ENCODE measurements at places on chromosomes 3 and 15. TPM values are rescaled to one million over a fixed set of nuclear protein-coding genes. Genes with fewer than 3 reads are reported as not detected.

GOLGA6D gene
- not detected for total RNA-seq

DNA sequence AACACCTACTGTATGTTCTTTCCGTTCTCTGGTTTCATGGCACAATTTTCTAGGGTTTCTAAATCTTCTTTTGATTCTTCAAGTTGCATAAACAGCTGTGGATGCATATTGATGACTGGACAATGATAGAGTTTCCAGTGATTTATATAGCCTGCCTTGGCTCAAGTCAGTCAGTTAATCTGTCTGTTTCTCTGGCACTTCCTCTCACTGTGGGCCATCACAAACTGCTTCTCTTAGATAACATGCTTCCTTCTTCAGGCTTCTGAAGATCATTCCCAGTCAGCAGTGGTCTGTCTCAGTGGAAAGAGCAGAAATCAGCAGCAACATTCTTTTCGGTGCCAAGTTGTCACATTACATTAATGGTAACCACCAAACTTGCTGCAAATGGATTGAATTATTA is 207.2 kb downstream of the RYR3 start:
- no peak for DNase-seq

GRCh38 chr15:71880276-71880675 is 69.9 kb downstream of the NR2E3 start:
- DNase-seq = no peak

DNA sequence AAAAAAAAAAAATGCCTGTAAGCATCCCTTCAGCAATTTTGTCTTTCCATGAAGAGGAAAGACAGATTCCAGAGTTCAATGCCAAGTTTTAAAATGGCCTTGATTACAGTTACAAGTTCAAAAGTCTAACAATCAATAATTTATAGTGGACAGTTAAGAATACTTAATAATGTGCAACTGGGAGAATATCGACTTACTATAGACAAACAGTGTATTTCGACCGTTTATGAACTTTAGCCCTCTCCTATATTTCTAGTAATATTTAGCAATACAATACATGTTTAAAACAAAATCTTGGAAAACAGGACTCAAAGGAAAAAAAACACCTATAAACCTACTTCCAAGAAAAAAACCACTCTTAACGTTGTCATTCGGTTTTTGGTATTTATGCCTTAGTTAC is 1.5 kb downstream of the PBRM1 start:
- no peak for DNase-seq

DNA sequence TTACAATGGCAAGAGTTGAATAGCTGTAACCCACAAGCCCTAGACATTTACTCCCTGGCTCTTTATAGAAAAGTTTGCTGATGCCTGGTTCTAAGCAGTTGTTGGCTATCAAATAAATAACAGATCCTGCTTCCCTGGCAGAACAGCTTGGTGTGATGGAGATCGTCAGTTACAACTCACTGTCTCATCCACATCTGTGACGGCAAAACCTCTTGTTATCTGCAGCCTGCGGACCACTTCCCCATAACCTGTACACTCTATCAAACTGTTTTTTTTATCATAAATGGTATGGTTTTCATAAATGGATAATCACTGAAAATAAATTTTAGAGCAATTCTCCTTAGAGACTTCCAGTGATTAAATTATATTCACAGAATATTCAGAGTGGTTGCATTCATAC is 14.1 kb downstream of the ZDHHC3 start:
- DNase-seq = no peak

DNA sequence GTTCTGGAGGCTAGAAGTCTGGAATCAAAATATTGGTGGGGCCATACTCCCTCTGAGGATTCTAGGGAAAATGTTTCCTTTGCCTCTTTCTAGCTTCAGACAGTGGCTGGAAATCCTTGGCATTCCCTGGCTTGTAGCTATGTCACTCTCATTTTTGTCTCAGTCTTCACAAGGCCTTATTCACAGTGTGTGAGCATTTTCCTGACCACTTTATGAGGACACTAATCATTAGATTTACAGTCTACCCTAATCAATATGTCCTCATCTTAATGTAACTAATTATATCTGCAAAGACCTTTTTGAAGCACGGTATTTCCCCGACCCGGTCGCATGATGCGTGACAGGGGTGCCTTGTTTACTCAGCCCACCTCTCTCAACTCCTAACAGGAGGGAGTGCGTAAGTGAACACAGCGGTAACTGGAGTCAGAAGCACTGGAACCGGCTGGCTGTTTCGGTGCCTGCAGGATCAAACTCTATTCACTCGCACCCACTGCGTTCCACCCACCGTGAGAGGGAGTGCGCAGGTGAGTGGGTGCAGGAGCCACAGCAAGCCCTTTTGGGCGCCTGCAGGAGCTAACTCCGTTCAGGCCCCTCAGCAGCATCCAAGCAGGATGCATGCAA is 155.0 kb downstream of the EPHA3 start:
- no peak for DNase-seq

EPHA3 gene
- 136 TPM for total RNA-seq
